ENCODE measurements at places on chromosomes 6 and 20. TPM values are rescaled to one million over a fixed set of nuclear protein-coding genes. Genes with fewer than 3 reads are reported as not detected.
A peak's percentile ranks its signal among the peaks of the same experiment; 100 is the strongest.

- DNase-seq: no peak
These were observed 143.4 kb downstream of the TBXT start for GRCh38 chr6:166024252-166024651.

DNA sequence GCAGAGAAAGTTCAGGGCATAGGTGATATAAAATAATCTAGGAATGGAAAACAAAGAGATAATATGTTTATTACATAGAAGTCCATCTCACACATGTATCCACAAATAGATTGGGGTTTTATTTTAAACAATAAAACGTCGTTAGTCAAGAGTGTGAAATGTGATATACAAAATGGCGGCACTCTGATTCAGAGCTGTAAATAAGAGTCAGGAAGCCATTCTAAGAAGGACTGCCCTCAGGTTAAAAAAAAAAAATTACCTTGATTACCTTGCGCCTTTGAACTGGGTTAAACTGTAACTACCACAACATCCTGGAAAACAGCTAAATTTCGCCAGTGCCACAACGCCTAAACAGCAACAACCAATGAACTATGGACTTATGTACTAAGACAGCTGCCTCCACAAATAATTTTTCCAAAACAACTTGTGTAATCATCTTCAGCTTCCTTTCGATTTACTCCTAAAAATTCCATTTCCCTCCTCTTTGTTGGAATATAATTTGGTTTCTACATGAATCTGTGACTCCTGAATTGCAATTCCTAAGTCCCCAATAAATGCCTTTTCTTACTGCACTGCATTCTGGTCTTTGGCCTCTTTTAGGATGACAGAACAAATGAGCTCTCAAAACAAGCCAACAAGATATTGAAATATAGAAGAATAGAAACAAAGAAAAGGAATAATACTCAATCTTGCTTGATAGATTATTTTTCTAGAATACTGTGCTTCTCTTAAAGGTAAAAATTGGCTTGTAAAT, 1019.5 kb upstream of the MAP3K7 start:
- DNase-seq: no peak

GRCh38 chr20:2946988-2947961, 74.0 kb downstream of the PTPRA start:
- no peak for DNase-seq

DNA sequence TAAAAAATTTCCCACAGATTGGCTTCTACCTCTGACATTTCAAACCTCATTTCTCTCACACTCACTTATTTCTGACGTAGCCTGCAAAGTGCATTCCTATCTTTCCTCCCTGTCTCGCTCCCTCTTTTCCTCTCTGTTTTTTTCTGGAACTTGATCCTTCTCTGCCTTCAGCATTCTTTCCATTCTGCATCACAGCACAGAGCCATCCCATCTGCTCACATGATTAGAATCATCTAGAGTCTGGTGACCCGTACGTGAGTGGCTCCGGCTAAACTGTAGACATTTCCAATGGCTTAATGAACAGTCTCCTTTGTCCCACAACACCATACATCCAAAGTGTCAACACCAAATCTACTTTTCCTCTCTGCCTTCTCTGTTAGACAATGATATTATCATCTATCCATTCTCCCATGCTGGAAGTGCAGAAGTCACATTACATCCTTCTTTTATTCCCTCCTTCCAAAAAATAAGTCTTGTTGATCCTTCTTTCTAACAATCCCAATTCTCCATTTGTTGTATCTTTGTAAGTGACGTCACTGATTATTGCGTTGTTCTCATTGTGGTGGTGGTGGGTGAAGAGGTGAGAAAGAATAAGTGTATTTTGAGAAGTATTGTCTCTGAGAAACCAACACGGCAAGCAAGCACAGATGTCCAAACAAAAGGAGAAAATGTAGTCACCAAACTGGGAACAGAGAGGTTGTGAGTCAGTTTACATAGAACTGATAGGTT, 41.6 kb downstream of the OPRM1 start:
- no peak for DNase-seq

GRCh38 chr20:39875492-39876110, 813.4 kb downstream of the MAFB start:
- DNase-seq: peak; percentile 36

DNA sequence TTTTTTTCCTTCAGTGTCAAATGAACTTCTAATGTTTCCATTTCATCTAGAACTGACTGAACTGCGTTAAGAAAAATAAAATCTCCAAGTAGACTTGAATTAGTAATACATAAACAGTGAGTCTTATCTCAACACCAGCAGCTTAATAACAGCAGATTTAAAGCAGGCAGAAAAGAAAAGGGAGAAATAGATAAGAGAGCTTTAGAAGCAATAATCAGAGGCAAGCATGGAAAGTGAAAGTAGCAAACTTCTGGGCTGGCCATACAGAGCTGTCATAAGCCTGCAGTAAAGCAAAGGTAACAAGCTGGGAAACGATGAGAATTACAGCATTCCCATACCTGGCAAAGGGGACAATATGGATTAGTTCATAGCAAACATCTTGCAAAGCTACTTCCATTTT, 16.9 kb upstream of the ANGPT4 start:
- no peak for DNase-seq

DNA sequence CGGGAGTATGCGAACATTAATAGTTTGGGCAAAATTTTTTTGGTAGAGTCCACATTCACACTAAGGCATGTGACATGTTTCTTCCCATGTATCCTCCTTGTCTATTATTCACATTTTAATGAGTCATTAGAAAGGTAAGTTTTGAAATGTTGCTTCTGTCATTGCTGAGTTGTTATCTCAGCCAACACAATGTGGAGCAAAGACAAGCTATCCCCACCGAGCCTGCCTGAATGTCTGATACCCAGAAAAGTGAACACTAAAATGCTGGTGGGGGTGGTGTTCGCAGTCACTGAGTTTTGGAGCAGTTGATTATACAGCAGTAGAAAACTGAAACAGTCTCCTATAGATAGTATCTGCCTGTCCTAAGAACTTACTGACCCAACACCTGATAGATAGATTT, 68.3 kb upstream of the ASF1A start:
- DNase-seq: no peak

GRCh38 chr6:116087437-116088027, 13.1 kb upstream of the NT5DC1 start:
- peak; percentile 87 for DNase-seq

- peak; percentile 46 for DNase-seq
These were observed 207.1 kb upstream of the PRSS16 start for GRCh38 chr6:27040244-27041042.

- DNase-seq: no peak
These were observed 5.6 kb downstream of the SRSF3 start for GRCh38 chr6:36599791-36600209.

DNA sequence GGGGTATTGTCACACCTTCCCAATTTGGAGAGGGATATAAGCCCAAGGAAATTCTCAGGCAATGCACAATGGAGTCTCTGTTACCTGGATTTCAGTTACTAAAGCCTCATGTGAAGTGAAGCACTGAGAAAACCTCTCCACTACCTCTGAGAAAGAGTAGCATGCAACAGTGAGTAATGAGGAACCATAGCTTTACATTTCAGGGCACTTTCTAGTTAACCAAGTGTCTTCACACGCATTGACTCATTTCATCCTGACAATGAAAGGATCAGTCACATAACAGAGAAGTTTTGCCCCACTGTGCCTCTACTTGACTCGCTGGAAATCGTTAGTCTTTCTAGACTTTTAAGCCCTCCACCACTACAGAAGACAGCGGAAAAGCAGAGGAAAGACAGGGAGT, 86.2 kb upstream of the ARID1B start:
- DNase-seq: no peak

GRCh38 chr6:56708810-56709597, 66.3 kb upstream of the DST start:
- peak; percentile 83 for DNase-seq

- no peak for DNase-seq
These were observed 55.8 kb downstream of the ERMARD start for GRCh38 chr6:169807229-169807628.

- DNase-seq: peak; percentile 5
These were observed 15.1 kb downstream of the TBC1D32 start for GRCh38 chr6:121319112-121319553.

DNA sequence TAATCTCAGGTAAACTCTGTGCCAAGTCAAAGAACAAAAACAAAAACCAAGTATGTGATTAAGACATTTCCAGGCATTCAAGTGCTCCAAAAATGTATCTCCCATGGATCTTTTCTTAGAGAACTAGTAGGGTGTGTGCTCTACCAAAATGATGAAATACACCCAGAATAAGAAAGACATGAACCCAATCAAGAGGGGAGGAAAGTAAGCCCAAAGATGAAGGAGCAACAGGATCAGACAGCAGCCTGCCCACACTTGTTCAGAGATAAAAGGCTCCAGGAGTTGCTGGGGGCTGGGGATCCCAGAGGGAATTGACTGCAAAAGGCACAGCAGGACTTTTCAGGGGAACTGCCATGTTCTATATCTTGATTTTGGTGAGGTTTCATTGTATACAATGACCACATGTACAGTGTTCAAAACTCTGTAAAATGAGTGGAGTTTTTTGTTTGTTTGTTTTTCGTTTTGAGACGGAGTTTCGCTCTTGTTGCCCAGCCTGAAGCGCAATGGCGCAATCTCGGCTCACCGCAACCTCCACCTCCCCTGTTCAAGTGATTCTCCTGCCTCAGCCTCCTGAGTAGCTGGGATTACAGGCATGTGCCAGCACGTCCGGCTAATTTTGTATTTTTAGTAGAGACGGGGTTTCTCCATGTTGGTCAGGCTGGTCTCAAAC, 24.4 kb downstream of the GCM1 start:
- no peak for DNase-seq

- peak; percentile 86 for DNase-seq
These were observed 158.7 kb upstream of the PRND start for GRCh38 chr20:4563031-4563430.

DNA sequence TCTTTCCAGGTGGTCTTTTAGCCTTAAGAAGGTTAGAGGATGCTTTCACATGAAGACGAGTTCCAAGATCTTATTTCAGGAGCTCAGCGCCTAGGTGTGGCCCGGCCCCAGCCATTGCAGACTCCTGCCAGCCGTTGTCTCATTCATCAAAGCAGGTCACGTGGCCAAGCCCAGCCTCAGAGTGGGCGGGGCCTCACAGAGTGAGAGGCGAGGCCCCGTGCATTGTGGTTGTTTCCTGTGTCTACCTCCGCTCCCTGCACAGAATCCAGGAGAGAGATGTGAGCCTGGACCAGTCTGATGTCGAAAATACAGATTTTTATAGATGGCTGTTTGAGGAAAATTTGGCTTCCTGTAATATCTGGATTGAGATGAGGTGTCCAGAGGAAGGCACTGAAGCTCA, 49.2 kb upstream of the CST5 start:
- peak; percentile 53 for DNase-seq

DNA sequence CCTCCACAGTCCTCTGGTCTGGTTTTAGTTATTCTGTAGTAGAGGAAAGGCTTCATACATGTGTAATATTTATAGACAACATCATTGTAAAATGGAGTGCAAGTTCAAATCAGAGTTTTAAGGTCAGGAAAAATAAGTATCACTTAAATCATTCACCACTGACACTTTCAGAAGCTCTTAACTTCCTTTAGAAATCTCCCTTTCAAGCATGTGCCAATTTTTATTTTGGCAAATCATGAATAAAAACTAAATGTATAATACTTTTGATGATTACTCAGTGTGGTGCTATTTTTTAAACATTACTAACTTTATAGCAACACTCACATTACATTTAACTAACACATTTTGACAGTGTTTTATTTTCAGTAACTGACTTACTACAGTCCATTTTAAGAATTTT, 112.2 kb downstream of the OGFRL1 start:
- peak; percentile 46 for DNase-seq

GRCh38 chr20:24444526-24445190, 24.8 kb upstream of the SYNDIG1 start:
- no peak for DNase-seq

GRCh38 chr20:38651154-38651553, 49.5 kb downstream of the ARHGAP40 start:
- DNase-seq: no peak

- DNase-seq: no peak
These were observed 139.7 kb downstream of the SYNDIG1 start for GRCh38 chr20:24608926-24609667.

- DNase-seq: no peak
These were observed 16.0 kb downstream of the MAP7 start for GRCh38 chr6:136534268-136534667.

GRCh38 chr20:1081891-1082290, 36.5 kb upstream of the PSMF1 start:
- no peak for DNase-seq

DNA sequence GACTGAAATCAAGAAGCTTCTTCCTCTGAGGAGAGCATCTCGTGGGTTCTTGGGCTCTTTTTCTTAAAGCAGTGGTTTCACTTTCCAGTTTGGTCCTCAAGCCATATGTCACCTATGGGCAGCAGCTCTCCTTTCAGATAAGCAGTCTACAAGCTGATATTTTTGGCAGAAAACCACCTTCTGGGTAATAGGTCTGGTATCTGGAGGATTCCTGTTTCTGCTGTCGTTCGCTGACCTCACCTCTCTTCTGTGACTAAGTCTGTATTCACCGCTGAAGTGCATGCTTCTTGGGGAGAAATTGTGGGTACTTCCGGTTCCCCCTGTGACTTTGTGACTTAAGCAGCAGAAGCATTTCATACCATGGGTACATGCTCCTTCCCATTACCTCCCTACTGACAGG, 193.6 kb downstream of the EDN1 start:
- DNase-seq: peak; percentile 100

DNA sequence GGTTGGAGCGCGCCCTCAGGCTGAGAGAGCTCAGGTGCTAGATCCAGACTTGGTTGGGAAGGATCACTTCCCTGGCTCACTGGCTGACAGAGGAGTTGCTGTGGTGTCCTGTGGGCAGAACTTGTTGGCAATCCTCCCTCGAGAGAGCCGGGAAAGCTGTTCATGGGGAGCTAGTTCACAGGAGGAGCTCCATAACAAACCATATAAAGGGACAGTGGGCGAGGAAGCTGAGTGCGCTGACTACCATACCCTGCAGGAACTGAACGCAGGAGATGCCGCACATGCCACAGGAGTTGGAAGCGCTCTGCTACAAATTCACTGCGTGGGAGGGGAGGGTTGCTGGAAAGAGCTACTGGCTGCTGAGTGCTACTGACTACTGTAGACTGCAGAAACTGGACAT, 243.2 kb downstream of the OGFRL1 start:
- DNase-seq: no peak

- no peak for DNase-seq
These were observed 886 bp downstream of the SDCBP2 start for GRCh38 chr20:1327827-1328679.

GRCh38 chr6:79373880-79374279, 139.4 kb upstream of the HMGN3 start:
- peak; percentile 36 for DNase-seq

- DNase-seq: no peak
These were observed 40.5 kb downstream of the SCGN start for GRCh38 chr6:25692472-25692871.

GRCh38 chr6:62978920-62979319, 232.3 kb upstream of the FKBP1C start:
- DNase-seq: no peak

GRCh38 chr6:4682431-4683097, 93.6 kb upstream of the CDYL start:
- no peak for DNase-seq

- DNase-seq: peak; percentile 94
These were observed 145.3 kb upstream of the ECI2 start for GRCh38 chr6:4280707-4281106.

The GHRH gene
- not detected for total RNA-seq

The MUCL3 gene
- total RNA-seq: not detected

The NFYA gene
- total RNA-seq: 9.4 TPM

The MOXD1 gene
- 207 TPM for total RNA-seq

The COL10A1 gene
- 0.10 TPM for total RNA-seq

The MEP1A gene
- total RNA-seq: not detected

The CLIC5 gene
- total RNA-seq: not detected

The FNDC1 gene
- not detected for total RNA-seq

The PSORS1C1 gene
- 0.15 TPM for total RNA-seq

The TNNC2 gene
- total RNA-seq: not detected

The COL9A1 gene
- not detected for total RNA-seq

Data from M059J (cell line).